Tongue (tissue), 3 donors: ENCODE measurements at places on chromosomes 3 and 15.

- peak; percentile 93 for DNase-seq
Observed at GRCh38 chr3:50390508-50391224, 31.3 kb upstream of the TMEM115 start.

DNA sequence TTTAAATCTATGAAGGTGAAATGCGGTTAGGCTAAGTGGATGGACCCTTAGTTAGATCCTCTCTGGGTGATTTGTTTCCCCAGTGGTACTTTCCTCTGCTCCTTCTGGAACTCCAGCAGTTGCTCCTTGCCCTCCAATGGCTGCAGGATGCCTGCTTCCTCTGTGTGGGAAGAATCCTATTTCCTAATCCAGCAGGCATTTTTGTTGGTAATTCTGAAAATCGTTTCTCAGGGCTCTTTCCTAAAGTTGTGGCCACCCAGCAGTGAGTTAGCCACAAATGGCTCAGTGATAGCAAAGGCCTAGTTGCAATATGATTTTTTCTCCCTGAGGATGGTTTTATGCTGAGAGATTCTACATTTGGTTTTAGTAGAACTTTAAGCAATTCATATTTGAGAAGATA, 332.3 kb upstream of the C2CD4B start:
- no peak for DNase-seq

- DNase-seq = no peak
Observed at GRCh38 chr15:73046073-73046472, 6.2 kb upstream of the NEO1 start.

- DNase-seq = no peak
Observed at GRCh38 chr3:36482256-36482655, 102.0 kb downstream of the STAC start.

DNA sequence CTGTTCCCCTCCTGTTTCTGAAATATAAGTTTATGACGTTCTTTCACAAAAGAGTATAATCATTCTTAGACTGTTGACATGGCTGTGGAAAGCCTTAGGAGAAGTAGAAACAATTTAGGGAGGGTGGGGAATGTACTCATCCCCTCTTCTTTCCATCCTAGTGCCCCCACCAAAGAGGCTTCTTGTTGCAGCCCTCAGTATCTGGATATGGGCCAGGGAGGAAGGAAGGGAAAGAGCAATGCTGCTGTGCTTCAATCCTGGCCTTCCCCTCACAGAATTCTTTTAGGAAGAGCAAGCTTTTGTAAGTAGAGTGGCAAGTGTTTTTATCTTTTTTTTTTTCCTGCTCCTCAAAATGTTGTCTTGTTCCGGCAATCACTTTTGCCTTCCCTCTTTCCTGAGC, 1.7 kb downstream of the INAFM2 start:
- DNase-seq = no peak
